Psoas muscle (tissue), 8 donors: ENCODE measurements at places on chromosomes 1 and 21. TPM values are rescaled to one million over a fixed set of nuclear protein-coding genes. Genes with fewer than 3 reads are reported as not detected.

HSPA6 gene
- 0.85 TPM for polyA plus RNA-seq

C1orf74 gene
- 0.45 TPM for polyA plus RNA-seq

OBSCN gene
- polyA plus RNA-seq = 397 TPM

- DNase-seq = no peak
These were observed 124.5 kb downstream of the GREM2 start for GRCh38 chr1:240487493-240487892.

- DNase-seq = no peak
These were observed 20.1 kb upstream of the CCDC17 start for GRCh38 chr1:45643978-45644377.

DNA sequence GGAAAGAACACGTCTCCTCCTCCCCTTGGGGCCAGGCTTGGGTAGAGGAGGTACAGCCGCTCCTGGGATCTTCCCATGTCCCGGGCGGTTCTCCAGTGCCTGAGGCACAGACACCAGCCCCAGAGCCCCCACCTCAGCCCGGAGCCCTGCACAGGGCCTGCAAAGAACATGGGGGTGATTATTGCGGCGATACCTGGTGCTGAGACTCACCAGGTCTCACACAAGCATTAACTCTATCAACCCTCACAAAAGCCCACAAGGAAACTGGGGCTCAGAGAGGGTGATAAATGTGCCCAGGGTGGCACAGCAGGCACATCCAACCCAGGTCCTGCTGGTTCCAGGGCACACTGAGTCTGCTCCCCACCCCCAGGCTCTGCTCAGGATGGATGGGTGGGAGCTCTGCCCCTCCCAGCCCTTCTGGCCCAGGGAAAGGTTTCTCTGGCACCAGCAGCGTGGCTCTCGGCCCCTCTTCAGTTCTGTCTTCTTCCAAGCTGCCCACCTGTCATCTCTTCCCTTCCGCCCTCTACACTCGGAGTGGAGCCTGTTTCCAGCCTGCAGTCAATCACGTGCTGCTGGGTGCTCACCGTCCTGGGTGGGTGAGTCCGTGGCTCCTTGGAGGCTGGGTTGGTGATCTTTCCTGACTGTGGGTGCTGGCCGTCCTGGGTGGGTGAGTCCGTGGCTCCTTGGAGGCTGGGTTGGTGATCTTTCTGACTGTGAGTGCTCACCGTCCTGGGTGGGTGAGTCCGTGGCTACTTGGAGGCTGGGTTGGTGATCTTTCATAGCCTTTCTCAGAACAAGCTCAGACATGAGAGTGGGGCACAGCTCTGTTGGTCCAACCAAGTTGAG is 53.6 kb upstream of the AJAP1 start:
- no peak for DNase-seq

DNA sequence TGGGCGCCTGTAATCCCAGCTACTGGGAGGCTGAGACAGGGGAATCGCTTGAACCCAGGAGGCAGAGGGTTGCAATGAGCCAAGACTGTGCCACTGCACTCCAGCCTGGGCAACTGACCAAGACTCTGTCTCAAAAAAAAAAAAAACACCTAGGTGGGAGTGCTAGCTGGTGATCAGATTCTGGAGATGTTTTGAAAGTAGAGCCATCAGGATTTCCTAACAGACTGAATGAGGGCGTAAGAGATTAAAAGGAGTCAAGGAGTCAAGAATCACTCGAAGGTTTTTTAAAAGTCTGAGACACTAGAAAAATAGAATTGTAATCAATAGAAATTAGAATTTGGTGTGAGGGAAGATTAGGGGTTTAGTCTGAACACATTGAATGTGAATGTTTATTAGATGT is 73.8 kb downstream of the HSF2BP start:
- DNase-seq = no peak

DNA sequence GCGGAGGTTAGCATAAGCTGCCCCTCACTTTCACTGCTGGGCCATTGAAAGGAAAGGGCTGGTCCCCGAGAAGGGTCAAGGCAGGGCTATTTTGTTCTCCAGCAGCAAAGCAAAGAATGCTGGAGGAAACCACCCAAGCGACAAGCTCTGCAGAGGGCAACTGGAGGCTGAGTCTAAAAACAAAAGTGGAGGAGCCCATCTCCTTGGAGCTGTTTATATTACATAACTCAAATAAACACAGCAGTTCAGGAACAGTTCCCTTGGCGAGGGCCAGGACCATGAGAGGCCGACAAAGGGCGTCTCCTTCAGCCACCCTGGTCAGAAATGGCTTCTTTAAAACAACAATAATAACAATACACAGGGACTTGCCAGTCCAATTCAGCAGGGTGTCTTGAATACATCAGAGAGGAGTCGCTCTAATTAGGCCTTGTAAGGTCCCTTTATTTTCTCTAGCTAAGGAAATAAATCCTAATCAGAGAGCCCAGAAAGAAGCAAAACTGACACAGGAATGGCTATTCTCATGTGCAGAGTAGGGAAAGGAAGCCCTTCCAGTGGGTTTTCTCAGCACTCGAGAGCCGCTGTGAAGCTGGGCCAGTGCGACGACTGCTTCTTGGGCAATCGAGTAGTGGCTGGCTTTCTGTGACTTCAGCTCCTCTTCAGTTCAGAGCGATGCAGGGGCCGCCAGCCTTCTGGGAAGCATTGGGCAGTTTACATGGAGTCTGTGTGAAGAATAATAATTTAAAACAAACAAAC is 57.0 kb upstream of the TARBP1 start:
- DNase-seq = peak; percentile 55

GRCh38 chr1:107941531-107941930 is 23.4 kb downstream of the VAV3 start:
- DNase-seq = no peak

GRCh38 chr1:205843036-205843859 is 6.7 kb downstream of the PM20D1 start:
- DNase-seq = no peak
